Stimulated activated CD4-positive, alpha-beta T cell treated with anti-CD3 and anti-CD28 coated beads, TNF-alpha, amount 100 ng/mL, for 1 hour (primary cell): ENCODE measurements at places on chromosomes 11 and 22.

- peak; percentile 51 for DNase-seq
Measured at GRCh38 chr22:39013942-39014722, at the start of gene APOBEC3C. Gene APOBEC3C (plus strand): TSS chr22:39014257. CDS start chr22:39014363, 106 bp downstream.

GRCh38 chr11:74221816-74222215, 50.7 kb downstream of the PPME1 start:
- DNase-seq = no peak

DNA sequence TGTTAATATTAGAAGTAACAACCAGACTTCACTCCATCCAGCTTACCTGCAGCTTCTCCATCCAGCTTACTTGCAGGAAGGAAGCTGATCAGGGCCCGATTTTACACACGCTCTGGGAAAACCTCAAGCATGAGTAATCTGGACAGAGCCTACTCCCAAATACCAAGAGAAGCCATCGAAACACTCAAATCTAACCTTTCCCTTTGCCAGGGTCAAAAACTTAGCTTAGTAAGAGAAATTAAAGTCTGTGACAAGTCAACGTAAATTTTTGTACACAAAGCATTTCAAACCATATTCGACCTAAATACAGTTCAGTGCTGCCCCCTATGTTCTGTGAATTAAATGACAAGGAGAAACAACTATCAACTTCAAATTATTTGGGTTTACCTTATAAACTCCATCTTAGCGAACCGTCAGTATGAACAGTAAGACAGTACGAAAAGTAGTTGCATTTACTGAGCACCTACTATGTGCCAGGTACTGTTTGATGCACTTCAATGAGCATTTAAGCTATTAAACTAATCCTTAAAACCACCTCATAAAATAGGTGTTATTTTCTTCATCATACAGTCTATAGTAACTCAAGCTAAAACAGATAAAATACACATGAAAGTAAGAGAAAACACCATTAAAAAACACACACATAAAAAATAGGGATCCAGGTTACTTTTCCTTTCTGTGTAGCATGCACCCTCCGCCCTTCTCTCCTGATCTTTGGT, 36.9 kb downstream of the ARFGAP3 start:
- DNase-seq = no peak

DNA sequence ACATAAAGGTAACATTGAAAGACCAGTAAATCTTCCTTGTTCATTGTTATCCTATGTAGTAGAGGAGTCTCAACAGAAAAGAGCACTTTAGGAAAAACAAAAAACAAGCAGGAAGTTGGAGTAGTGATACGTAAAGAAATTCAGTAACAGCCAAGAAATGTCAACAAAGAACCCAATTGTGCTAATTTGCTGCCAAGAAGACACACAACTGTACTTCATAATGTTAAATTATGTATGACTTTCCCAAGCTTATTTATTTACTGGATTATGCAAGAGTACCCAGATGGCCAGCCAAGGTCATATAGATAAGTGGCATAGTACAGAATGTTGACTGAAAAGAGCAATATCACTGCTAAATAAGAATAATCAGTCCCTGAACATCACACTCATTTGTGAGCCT, 264.7 kb upstream of the CCDC179 start:
- no peak for DNase-seq

GRCh38 chr11:61627850-61628661, 47.2 kb upstream of the SYT7 start:
- DNase-seq = no peak

- DNase-seq = no peak
Measured at GRCh38 chr11:57174656-57175055, 7.1 kb upstream of the LRRC55 start.

GRCh38 chr22:23404689-23405365, 175.3 kb downstream of the IGLL1 start:
- DNase-seq = no peak

DNA sequence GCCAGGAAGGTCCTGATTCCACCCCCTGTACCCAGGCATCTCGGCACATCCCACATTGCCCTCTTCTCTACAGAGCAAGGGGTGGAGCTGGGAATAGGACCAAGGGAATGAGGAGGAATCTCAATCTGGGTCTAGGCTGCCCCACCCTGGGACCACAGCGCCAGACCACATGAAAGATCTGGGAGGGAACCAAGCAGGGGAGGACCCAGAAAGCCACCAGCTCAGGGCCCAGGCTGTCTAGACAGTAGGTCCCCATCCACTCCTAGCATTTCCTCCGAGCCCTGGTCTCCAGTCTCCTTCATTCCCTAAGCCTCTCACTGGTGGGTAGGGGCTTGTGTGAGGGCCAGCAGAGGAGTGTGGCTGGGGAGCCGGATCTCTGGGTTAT, 11.6 kb downstream of the PHLDB1 start:
- DNase-seq = no peak

DNA sequence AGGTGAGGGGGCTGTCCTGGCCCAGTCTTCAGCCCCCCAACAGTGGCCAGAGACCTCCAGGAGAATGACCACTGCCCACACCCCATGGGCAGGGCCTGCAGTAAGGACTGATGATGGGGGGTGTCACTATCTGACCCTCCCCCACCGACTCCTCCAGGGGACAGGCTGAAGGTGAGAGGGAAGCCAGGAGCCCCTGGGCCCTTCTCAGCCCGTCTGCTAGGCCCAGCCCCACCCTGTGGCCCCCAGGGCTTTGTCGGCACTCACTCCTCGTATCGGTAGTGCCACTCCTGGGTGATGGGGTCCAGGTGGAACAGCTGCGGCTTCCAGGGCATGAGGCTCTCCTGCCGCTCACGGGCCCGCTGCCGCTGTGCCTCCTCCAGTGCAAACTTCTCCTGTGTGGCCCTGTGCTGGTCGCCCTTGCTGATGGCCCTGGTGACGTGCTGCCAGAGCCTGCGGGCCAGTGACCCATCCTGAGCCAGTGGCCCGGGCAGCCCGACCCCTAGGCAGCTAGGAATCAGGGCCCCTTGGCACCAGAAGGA, 35.4 kb upstream of the CARS1 start:
- DNase-seq = no peak

DNA sequence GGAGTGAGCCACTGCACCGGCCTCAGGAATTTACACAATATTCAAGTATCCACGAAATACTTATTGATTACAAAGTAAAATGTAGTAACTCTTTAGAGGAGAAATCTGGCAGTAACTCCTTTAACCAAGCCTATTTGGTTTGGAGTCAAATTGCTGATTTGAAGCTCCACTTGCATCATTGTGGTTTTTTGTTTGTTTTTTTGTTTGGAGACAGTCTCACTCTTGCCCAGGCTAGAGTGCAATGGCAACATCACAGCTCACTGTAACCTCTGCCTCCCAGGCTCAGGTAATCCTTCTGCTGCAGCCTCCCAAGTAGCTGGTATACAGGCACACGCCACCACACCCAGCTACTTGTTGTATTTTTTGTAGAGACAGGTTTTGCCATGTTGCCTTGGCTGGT, 6.4 kb upstream of the QSER1 start:
- DNase-seq = no peak

- DNase-seq = no peak
Measured at GRCh38 chr11:42271306-42271705, 811.9 kb upstream of the LRRC4C start.

GRCh38 chr11:16840951-16841350, 102.5 kb downstream of the C11orf58 start:
- DNase-seq = no peak

- no peak for DNase-seq
Measured at GRCh38 chr22:24775769-24776492, 1.4 kb upstream of the PIWIL3 start.
